CD4-positive, alpha-beta T cell treated with Interleukin-15 for 4 hours (primary cell): ENCODE measurements at places on chromosomes 7 and 10.

DNA sequence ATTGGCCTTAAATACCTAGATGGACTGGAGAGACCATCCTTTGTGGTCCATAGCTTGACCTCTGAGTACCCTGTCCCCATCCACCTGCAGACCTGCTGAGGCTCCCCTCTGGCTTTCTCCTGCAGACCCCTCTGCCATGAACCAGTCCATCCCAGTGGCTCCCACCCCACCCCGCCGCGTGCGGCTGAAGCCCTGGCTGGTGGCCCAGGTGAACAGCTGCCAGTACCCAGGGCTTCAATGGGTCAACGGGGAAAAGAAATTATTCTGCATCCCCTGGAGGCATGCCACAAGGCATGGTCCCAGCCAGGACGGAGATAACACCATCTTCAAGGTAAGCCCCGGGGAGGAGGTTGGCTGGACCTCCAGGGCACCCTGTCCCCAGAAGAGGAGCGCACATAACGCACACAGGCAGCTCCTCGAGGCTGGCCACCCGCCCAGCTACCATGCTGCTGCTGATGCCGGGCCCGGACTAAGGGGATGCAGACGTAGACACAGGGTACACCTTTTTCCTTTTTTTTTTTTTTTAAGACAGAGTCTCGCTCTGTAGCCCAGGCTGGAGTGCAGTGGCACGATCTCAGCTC lies 4.3 kb downstream of the IRF5 start:
- DNase-seq: no peak

DNA sequence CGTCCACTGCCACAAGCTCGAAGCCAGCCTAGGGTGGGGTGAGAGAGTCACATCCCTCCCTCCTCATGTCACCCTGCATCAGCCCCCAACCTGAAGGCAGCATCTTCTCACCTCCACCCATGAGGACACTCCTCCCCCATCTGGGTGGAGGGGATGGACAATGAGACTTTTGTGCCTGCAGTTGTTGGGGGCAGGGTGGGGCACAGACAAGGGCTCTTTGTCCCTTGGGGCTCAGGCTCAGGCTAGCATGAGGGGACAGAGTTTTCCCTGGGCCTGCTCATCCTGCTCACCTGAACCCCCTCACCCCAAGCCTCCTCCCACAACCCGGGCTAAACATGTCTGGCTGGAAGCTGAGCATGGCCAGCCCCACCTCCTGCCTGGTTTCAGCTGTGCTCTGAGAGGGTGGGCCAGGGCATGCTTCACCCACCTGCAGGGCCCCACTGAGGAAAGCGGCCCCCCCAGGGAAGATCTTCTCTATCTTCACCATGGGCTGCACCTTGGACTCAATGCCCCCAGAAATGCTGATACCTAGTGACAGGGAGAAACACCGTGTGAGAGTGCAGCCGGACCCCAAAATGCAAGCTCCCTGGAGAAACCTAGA lies 9.3 kb downstream of the LZTS2 start:
- no peak for DNase-seq

GRCh38 chr10:30500534-30500933 lies 66.5 kb downstream of the MAP3K8 start:
- no peak for DNase-seq

GRCh38 chr7:30817371-30817767 lies 46.2 kb downstream of the MINDY4 start:
- DNase-seq: no peak

DNA sequence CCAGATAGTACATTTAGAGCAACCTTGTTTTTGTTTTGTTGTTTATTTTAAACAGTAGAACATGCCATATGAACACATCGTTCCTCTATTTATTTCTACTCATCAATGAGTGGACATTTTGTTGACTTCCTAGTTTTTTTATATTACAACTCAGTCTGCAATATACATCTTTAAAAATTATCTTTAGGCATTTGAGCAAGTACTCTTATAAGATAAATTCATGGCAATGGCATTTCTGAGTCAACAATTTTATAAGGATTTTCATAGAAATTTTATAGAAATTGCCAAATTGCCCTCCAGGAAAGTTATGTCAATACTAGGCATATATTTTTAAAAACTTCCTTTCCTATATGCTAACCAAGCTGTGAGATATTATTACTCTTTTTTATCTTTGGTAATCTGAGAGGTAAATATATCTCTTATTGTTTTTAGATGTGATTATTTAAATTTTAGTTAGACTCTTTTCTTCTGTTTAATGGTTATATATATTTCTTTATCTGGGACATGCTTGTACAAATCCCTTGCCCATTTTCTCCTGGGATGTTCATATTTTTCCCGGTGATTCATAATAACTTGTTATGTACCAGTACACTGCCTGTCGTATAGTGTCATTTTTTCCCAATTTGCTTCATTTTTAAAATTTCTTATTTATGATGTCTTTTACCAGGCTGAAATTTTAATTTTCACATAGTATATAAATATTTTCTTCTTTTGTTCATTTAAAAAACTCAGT lies 50.5 kb downstream of the FZD1 start:
- no peak for DNase-seq

DNA sequence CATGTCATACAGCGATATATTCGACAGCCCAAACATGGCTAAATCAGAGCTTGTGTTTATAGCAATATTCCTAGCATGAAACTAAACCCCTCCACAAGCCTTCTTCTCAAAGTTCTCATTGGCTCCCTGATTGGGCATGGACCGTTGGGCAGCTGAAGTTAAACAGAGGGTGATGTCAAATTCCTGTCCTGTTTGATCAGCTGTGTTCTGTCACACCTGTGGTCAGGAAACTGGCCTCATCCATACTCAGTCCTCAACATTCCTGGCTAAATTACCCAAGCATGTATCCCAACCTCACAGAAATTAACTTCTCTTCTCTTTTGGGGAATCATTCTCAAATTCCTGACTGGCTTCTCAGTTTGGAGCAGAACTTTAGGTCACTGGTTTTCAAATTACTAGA lies 107.9 kb downstream of the ODAD2 start:
- no peak for DNase-seq

DNA sequence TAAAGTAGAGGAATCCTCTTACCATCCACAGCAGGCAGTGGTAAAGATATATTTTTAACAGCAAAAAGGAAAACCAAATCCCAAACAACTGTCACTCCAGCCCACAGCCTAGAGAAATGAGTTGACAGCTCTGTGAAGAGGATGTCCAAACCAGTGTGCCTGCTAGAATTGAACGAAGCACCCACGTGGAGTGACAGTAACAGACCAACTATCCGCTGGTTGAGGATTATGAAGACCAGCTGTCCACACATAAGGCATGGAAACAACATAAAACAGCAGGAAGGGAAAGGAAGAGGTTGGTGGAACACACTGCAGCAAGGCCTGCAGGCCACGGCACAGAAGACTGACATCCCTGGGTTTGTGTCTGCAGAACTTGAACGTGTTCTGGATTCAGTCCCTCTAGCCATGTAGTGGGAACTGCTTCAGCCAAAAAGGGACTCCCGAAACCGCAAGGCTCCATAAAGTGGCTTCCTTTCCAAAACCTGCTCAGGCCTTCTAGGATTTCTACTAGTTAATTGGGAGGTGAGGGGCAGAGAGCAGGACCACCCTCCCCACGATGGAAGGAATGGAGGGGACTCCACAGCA lies 324.4 kb downstream of the BICC1 start:
- DNase-seq: no peak

- no peak for DNase-seq
These were observed 9.0 kb upstream of the PON3 start for GRCh38 chr7:95405208-95405607.

DNA sequence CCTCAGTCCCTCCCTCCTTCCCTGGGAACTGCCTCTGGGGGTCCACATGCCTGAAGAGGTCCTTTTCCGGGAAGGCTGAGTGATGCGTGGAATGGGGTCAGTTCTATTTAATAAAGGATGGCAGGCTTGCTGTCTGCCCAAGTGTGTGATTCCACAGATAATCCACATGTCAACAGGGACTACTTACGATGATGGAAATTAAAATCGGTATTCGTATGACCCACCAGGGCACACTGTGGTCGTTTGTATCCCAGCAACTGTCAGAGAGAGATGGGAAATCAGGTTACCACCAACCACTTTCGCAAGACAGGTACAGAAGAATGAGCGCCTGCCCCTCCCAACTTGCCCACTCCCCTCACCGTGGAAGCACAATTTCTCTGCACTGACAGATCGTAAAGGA lies 110.3 kb downstream of the VIPR2 start:
- DNase-seq: no peak

DNA sequence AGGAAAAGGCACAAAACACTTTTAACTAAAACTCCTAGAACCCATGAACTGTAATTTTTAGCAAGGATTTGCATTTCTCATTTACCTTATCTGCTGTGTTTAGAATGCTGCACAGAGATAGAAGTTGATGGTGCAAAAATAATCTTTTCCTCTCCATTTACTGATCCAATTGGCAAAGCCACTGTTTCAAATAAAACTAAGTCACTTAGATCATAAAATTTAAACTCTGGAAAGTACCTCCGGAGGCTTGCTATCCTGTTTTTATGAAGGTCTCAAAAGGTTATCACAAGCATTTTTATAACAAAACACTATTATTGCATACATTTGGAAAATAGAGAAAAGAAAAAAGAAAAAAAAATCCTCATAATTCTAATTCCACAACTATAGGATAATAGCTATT lies 7.6 kb downstream of the CPA2 start:
- DNase-seq: no peak

DNA sequence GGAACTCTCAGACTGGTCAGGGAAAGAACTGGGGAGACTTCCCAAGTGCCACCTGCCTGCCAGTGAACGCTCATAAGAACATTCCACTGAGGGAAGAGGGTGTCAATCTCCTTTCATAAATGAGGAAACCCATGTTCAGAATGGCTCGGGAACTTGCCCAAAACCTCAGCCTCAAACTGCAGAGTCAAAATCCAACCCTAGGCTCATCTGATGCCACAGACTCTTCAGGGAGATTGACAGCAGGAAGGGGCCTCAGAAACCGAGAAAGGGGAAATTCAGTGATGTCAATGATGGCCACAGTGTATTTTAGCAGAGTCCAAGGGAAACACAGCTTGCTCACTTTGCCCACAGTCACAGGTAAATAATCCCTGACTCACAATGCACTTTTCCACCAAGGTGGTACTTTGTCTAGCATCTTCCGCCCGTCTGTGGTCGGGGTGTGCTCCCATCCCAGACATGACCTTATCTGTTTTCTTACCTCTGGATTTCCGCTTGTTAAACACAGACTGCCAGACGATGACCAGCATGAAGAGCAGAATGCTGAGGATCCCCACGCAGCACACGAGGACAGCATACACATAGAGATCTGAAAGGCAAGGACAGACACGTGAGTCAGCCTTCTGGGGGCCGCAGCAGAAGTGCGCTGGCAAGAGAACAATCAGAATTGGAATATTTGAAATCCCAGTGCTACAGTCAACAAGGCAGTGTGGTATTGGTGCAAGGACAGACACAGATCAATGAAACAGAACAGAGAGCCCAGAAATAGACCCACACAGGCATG lies 38.4 kb downstream of the VSTM4 start:
- no peak for DNase-seq

- no peak for DNase-seq
These were observed 327.4 kb downstream of the AGMO start for GRCh38 chr7:15234431-15234830.

GRCh38 chr10:299512-299911 lies 164.3 kb downstream of the ZMYND11 start:
- no peak for DNase-seq

- no peak for DNase-seq
These were observed 386.5 kb downstream of the INHBA start for GRCh38 chr7:41316410-41316809.

- no peak for DNase-seq
These were observed 136.9 kb downstream of the CFTR start for GRCh38 chr7:117616694-117617093.
